Kidney capillary endothelial cell (primary cell): ENCODE measurements at places on chromosomes 1 and 21.

- no peak for DNase-seq
These were observed 61.4 kb upstream of the HMCN1 start for GRCh38 chr1:185672719-185673360.

GRCh38 chr1:233336554-233337456 lies 9.3 kb downstream of the MAP3K21 start:
- no peak for DNase-seq

DNA sequence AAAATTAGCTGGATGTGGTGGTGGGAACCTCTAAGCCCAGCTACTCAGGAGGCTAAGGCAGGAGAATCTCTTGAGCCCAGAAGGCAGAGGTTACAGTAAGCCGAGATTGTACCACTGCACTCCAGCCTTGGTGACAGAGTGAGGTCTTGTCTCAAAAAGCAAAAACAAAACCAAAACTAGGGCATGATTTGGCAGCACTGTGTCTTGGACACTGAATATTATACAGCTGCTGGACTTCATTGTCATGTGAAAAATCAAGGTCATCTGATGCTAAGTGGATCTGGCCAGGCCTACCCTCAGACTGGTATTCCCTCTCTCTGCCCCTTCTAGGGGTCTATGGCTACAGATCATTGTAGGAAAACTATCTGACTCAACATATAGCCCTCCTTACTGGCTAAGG lies 55.2 kb upstream of the MRPS6 start:
- no peak for DNase-seq

GRCh38 chr1:151837197-151837596 lies 2.4 kb downstream of the C2CD4D start:
- no peak for DNase-seq

DNA sequence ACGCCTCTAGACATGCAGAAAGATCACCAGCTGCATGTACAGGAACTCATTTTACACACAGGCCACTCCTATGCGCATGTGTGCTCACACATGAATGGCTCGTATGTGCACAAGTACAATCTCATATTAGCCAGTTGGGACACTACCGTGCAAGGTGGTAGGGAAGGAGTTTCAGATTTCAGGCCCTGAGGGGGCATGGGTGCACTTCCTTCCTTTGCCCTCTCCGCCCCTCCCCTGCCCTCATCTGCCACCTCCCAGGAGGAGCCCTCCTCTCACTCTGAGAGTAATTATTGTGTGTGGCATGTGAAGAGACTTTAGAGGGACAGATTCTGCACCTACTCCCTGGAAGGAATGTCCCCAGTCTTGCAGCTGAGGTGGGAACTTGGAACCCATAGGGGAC lies 14.8 kb downstream of the EDN2 start:
- no peak for DNase-seq

DNA sequence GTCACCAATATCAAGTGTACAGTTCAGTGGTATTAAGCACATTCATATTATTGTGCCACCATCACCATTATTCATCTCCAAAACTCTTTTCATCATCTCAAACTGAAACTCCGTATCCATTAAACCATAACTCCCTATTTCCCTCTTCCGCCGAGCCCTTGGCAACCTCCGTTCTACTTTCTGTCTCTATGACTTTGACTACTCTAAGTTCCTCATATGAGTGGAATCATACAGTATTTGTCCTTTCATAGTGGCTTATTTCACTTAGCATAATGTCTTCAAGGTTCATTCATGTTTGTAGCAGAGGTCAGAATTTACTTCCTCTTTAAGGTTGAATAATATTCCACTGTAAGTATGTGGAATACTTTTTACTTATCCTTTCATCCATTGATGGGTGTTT lies 21.7 kb downstream of the SELP start:
- DNase-seq, result no peak

- no peak for DNase-seq
These were observed 337.0 kb upstream of the NCAM2 start for GRCh38 chr21:20661246-20661645.

DNA sequence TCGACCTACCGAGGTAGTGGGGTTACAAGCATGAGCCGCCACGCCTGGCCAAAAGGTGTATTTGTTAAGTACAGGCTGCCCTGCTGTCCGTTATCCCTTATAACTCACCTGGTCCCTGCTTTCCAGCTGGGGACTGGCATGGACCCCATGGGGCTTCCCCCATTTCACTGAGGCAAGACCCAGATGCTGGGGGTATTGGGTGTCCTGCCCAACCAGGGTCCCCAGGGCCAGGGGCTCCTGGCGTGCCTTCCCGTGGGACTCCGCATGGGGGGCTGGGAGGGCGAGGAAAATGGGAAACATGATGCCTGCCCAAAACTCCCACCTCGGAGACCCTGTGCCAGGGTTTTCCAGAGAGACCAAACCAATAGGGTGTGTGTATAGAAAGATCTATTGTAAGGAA lies 64.4 kb downstream of the FAAP20 start:
- DNase-seq, result no peak

- no peak for DNase-seq
These were observed 113.9 kb downstream of the ATP5PO start for GRCh38 chr21:33801424-33802405.

GRCh38 chr1:37667023-37667671 lies 25.2 kb upstream of the CDCA8 start:
- no peak for DNase-seq

GRCh38 chr1:99820546-99820945 lies 29.6 kb upstream of the AGL start:
- DNase-seq, result no peak

DNA sequence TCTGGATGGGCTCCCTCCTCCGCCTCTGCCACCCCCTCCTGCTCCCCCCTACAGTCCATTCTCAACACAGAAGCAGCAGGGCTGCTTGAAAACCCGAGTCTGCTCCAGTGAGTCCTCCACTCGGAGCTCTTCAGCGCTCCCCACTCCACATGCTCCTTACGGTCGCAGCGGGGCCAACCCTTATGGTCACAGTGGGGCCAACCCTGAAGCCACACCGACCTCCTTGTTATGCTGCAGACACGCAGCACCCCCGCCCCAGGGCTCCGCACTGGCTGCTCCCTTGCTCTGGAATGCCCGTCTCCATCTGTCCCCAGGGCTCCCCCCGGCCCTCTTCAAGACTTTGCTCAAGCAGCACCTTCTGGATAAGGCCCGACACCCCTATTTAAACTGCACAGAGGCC lies 22.6 kb downstream of the GPR157 start:
- DNase-seq, result no peak

- no peak for DNase-seq
These were observed 59.7 kb downstream of the MRPL37 start for GRCh38 chr1:54259546-54260140.

DNA sequence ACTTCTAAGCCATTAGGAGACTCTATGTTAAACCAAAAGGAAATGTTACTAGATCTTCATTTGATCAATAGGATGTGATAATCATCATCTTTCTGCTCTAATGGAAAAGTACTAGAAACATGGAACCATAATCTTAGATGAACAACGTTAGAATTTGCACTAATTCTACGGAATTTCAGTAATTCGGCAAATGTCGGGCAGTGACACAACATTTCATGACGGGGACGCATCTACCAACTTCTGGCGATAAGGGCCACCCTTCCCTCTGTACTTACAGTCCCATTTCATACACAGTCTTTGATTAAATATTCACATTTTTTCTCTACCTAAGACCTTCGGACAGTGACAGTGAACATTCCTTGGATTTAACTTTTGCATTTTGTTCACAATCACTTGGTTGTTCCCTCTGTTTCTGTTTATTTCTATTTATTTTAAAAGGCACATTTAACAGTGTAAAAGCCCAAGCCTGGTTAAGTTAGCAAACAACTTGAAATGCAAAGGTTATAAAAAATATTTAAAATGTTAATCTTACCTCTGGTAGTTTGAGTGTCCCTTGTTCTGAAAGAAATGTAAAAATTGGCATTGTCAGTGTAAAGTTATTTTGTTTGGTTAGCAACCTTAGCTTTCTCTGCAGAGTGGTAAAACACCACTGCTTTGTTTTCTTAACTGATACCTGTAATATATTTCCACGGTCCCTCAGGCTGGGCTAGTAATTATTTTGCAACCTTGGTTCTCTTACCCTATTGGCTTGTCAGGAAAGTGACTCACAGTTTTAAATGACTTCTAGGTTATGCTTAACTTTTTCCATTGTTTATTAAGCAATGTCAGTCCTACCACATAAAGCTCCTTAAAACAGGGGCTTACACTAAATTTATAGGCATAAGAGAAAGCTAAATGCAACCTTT lies 276.9 kb downstream of the VAV3 start:
- peak; percentile 3 for DNase-seq

DNA sequence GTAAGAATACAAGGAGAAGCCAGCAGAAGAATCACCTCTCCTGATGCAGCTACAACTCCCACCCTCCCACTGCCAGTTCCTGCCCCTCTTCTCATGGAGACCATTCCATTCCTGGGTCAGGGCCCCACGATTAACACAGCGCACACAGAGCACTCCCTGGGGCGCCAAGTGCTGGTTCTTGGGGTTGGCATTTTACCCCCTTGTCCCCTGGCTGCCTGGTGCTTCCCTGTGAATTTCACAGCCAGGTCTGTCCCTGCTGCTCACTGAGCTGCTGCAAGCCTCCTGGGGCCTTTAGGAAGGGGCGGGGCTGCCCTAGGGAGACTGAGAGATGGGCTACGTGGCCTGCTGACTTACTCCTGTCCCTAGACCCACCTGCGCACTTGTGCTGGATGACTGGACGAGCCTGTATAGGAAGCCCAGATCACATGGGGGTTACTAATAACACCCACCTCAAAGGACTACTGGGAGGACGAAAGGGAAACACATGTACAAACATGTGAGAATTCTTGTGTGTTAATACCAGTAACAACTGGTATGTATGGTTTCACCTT lies 4.8 kb downstream of the ZNF672 start:
- DNase-seq, result no peak

DNA sequence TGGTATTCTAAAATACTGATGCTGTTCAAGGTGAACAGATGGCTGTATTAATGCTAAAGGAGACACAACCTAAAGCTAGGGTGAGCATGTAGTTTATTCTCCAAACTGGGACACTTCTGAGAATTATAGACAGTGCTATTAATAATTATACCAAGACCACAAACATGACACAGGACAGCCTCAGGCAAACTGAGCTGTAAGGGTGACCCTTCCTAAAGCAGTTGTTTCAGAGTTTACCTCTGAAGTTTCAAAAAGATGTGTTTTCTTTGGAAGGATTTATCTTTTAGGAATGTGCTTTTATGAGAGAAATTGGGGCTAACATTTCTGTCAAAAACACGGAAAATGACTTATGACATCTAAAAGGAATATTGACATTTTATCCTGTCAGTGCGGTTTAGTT lies 68.8 kb downstream of the RPS6KC1 start:
- no peak for DNase-seq

DNA sequence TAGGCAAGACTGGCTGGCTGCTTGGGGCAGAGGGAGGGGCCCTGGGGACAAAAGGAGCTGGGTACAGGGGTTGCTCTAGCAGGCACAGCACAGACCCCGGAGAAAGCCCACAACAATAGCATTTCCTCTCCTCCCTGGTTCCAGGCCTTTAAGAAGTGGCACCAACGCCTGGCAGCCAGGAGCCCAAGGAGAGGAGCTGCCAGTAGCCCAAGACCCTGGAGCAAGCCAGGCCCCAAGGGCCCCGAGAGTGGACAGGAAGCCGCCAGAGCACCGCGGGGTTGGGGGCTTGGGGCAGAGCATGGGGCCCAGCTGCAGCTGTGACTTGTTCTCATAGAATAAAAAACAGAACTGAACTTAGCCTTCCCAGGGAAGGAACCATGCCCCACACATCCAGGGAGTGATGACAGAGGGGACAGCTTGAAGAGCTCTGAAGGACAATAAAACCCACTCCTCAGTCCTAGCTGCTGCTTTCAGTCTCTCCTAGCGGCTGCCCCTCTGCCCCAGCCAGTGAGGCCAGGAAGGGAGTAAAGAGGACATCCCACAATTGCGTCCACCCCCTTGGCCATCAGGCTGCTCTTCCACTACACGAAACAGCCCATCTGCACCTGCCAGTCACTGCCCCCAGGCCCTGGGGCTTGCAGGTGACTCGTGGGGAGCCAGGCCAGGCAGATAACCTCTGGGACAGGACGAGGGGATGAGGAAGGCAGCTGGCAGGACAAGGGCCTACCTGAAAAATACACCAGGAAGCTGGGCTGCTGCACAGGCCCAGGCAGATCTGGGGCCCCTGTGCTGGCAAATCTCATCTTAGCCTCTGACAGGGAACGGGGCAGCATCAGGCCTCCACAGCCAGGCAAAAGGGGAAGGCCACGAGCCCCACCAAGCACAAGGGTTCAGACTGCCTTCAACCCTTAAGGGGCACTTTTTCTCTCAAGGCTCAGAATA lies 16.4 kb downstream of the MTHFR start:
- DNase-seq, result no peak

GRCh38 chr1:97350241-97350640 lies 570.6 kb downstream of the DPYD start:
- DNase-seq, result no peak

DNA sequence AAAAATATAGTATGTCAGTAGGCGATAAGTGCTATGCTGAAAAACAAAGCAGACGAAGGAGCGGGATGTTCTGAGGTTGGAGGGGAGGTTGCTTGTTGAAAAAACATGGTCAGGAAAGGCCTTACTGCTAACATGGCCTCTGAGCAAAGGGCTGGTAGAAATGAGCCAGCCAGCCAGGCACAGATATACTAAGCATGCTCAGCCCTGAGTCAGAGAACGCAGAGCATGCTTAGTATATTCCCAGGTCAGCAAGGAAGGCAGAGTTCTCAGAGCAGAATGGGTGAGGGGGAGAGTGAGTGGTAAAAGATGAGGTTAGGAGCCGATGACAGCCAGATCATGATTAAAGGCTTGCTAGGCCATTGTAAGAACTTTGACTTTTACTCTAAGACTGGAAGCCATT lies 36.7 kb downstream of the ZBTB40 start:
- DNase-seq, result no peak

GRCh38 chr1:228374711-228375577 lies 31.7 kb downstream of the TRIM11 start:
- no peak for DNase-seq

- DNase-seq, result no peak
These were observed 546.8 kb downstream of the KIF26B start for GRCh38 chr1:245701631-245702030.

DNA sequence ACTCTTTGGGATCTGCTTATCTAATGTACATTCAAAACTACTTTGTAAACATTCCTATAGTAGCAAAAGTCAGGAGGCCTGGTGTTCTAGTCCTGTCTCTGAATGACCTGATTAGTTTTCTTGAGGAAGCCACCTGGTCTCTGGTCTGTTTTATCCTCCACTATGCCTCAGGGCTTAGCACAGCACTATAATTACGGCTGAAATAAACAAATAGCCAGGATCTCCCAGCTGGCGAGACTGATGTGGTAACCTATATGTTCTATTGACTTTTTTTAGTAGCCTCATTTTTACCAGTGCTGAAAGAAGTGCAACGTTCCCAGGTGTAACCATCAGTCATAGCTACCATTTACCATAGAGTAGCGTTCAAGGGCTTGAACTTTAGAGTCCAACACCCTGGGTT lies 24.2 kb upstream of the RPL11 start:
- DNase-seq, result no peak

DNA sequence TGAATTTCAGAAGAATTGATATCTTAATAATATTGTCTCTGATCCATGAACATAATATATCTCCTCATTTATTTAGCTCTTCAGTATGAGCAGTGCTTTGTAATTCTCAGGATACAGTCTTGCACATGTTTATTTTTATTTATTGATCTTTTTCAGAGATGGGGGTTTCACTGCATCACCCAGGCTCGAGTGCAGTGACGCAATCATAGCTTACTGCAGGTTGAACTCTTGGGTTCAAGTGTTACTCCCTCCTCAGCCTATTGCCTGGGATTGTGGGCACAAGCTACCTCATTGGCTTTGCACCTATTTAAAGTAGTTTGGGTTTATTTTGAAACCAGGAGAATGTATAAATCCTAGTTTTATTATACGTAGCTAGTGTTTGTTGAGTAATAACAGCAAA lies 4.7 kb downstream of the RPS6KC1 start:
- no peak for DNase-seq
